ENCODE measurements at places on chromosomes 6 and 20.

DNA sequence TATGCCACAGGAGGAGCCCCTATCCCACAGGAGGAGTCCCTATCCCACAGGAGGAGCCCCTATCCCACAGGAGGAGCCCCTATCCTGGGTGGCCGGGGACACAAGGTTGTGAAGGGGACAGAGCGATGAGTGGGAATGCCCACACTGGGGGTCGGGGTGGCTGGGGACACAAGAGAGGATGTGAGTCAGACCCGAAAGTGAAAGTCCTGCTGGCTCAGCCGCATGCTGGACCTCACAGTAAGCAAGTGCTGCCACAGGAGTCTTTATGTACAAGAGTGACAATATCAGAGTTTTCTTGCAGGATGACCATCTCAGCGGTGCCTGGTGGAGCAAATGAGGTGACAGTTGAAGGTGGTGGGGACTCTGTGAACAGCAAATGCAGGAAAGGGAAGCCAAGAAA lies 93.7 kb downstream of the PSMB1 start:
- no peak for DNase-seq

- DNase-seq = no peak
These were observed 377.5 kb upstream of the IRAK1BP1 start for GRCh38 chr6:78489874-78490273.

GRCh38 chr6:25944688-25945574 lies 14.4 kb upstream of the SLC17A2 start:
- no peak for DNase-seq

GRCh38 chr6:150627585-150628025 lies 27.9 kb downstream of the PLEKHG1 start:
- no peak for DNase-seq

DNA sequence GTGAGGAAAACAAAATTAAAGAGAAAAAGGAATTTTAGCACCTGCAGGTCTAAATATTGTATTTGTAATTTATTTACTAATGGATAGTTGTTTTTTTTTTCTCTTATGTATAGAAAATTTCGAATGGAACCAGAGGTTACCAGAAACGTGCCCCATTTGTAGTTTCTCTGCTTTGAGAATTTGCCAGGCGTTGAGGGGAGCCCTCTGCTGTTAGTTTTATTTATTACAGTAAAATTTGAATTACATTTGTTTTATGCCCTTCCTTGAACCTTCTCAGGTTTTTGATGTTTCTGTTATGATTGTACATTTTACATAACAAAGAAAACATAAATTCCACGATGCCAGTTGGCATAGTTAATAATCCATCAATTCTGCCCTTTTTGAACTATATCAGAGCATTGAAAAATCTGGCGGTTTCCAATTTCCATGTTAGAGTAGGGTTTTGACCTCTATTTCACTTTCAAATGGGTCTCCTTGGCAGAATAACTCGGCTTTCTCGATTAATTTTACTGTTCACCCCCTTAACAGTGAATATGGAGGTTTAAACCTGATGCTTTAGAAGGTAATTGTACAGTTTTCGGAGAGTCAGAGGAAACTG lies 35.1 kb upstream of the RFPL4B start:
- no peak for DNase-seq

DNA sequence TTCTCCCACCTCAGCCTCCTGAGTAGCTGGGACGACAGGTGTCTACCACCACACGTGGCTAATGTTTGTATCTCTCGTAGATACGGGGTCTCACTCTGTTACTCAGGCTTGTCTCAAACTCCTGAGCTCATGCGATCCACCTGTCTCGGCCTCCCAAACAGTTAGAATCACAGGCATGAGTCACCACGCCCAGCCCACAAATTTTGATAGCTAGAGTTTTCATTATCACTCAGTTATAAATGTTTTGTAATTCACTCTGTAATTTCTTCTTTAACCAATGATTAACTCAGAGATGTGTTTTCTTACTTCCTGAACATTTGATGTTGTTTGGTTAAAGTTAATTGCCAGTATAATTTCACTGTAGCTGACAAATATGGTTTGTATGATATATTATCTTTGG lies 249.3 kb downstream of the SMOC2 start:
- no peak for DNase-seq

- no peak for DNase-seq
These were observed 133.6 kb downstream of the DOK5 start for GRCh38 chr20:54608943-54609342.

- DNase-seq = no peak
These were observed 6.2 kb upstream of the RNF217 start for GRCh38 chr6:124956018-124956417.

DNA sequence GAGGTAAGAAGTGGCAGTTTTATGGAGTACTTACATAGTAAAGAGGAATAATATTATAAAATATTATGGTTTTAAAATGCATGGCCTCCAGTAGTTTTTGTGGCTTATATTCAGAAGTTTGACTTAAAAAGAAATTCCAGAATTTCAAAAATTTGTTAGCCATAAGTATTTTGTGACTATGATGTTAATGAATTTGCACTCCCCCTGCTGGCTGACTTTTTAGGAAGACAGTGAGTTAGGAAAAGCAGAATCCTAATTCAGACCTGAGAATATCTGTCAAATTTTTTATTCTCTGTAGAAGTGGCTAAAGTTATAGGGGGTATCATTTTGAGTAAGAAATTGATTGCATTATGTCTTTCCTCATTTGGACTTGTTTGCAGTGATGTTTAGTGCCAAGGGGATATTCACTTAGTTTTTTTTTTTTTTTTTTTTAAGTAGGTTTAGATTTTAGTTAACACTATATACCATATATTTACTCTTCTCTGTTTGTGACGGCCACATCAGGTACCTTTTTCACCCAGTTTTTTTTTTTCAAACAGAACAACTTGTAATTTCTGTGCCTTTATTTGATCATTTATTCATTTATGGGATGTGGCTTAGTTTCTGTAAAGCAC lies 40.8 kb downstream of the ZFAND3 start:
- no peak for DNase-seq

GRCh38 chr20:63094767-63095499 lies 88.2 kb upstream of the BHLHE23 start:
- no peak for DNase-seq

GRCh38 chr6:2375443-2375842 lies 130.0 kb upstream of the GMDS start:
- DNase-seq = no peak

DNA sequence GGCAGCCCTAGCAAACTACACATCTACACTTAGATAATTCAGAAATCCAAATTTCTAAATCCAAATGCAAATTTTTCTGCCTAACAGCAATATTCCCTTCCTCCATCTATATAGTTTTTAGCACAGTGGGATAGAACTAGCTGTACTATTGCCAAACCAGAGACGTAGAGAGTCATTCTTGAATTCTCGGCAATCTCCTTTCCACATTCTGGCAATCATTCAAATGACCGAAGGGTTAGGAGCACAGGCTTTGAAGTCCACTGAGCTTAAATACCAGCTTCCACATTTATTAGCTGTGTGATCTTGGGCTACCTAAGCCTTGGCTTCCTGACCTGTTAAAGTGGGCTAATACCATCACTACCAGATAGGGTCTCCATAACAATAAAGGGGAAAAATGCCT lies 3.1 kb upstream of the RPS12 start:
- DNase-seq = no peak

- no peak for DNase-seq
These were observed 8.9 kb upstream of the COL20A1 start for GRCh38 chr20:63284083-63284440.

DNA sequence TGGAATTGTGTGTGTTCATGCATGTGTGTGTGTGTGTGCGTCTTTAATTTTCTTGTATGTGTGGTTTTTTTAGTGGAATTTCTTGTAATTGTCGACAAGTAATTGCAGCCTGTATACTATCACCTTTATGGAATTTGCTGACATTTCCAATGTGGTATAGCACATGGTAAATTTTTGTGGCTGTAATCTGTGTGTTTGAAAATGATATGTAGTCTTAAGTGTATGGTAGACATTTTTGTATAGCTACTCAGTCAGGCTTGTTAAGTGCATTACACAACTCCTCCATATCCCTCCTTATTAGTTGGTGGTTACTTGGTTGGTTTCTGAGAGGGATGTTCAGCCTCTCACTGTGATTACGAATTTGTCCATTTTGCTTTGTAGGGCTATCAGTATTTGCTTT lies 384.5 kb upstream of the HSF2 start:
- DNase-seq = no peak

- DNase-seq = no peak
These were observed 81.4 kb downstream of the FNDC1 start for GRCh38 chr6:159250633-159251032.

DNA sequence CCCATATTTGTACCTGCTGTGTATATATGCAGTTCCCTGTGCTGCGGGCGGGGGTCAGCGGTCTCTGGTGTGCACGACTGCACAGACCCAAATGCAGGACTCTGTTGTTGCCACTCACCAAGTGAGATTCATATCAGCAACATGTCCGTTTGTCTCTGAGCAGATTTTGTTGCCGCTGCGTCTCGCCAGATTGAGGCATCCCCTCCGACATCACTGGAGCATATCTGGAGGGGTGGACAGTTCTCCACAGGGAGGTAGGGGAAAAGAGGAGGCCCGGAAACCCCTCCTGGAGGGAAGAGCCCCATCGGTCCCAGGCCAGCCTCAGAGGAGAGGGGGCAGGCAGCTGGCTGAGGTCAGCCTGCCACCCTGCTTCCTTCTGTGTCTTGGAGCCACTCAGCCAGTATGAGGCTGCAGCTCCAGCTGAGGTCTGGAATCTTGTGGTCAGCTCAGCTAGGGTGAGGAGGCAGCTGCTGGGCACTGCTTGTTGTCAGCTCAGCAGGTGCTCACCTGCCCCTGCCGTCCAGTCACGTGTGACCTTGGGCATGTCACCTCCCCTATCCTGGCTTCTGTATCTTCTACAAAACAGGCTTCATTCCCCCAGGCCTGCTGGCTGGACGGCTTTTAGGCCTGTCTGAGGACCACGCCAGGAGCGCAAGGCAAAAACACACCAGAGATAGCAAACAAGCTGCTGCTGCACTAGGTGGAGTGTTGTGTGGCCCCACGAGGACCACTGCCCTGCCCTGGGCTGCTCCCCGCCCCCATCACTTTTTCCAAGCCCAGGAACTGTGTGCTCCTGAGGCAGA lies 47.1 kb downstream of the HNF4A start:
- DNase-seq = no peak

DNA sequence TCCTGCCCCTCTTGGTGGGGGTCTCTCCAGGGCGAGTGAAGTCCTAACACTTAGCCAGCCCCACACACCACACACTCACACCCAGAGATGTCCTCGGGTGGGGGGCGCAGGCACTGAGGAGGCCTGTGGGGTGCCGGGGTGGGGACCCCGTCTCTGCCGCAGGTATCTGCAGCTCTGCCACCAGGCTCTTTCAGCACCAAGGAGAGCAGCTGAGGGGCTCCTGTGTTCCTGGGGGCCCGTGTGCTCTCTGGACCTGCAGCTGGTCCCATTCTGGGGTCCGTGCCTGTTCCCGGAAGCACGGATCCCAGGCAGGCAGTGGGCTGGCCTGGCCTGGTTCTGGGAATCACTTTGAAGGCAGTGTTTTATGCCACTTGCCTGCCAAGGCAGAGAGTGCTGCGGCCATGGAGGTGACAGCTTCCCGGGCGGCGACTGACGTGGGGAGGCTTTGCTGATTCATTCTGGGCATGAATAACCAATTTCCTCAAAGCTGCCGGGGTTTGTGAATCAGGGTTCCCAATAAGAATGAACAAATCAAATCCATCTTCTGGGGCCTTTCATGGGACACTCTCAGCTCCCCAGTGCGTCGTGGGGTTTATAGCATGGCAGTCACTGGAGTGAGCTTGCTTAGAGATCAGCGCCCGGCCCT lies 54.4 kb upstream of the SLCO4A1 start:
- no peak for DNase-seq

- no peak for DNase-seq
These were observed 221.2 kb downstream of the TPBG start for GRCh38 chr6:82584856-82585255.

GRCh38 chr6:42404484-42404883 lies 47.2 kb downstream of the TRERF1 start:
- DNase-seq = no peak

DNA sequence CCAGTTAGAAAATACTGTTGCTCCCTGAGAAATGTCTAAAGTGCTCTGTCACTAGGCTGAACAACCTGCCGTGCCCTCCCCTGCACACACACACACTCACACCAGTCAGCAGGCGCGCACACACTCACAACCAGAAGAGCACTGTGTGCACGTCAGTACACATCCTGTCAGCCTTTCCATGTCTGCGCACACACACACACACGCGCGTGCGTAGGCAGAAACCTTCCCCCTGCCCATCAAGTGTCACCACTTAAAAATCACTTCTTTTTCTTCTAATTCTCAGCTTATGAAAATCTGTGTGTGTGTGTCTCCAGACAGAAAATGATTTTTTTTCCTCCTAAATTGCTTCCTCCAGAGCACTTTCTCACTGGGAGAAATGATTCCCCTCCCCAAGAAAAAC lies 100.3 kb downstream of the EDN3 start:
- DNase-seq = peak; percentile 10

DNA sequence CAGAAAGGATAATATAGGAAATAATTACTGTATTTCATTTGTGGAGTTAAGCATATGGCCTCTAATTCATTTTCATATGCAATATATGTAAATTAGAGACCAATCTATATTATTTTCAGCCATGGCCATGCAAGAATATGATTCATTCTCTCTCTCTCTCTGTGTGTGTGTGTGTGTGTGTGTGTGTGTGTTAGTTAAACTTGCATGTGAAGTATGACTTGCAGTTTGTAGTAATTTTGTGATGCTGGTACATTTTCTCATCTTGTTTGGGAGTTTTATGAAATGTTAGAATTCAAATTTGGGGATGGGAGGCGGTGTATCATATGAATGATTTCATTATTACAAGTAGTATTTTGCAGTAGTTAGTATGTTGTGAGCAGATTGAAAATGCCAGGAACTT lies 74.8 kb downstream of the JARID2 start:
- DNase-seq = no peak

GRCh38 chr6:148888856-148889255 lies 142.0 kb downstream of the UST start:
- DNase-seq = no peak

DNA sequence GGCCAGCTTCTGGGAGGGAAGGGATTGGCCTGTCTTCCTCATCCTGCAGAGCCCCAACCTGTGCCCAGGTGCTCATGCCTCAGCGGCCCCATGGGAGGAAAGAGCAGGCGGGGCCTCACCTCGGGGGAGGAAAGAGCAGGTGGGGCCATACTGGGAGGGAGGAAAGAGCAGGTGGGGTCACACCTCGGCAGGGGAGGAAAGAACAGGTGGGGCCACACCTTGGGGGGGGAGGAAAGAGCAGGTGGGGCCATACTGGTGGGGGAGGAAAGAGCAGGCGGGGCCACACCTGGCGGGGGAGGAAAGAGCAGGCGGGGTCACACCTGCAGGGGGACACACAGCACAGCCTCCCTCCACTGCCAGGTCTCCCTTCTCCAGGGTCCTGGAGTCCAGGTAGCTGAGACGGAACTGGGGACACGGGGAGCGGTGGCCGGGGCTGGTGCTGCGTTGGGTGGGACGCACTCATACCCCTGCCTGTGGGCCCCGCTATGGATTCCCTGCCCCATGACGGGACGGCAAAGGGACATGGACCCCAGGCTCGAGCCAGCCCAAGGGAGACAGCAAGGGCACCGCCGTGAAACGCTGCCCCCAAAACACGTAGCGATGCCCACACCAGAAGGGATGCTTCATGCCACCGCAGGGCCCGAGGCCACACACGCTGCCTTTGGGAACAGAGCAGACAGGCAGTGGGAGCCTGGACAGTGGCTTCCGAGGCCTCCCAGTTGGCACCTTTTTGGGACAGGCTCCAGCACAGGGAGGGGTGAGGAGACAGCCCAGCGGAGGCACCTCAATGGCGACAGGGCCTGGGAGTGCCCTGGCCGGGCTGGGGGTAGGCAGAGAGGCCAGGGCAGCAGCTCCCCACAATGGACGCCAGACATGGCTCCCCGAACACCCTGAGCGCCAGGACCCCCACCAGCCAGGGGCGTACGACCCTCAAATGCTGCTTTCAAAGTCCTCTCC lies 43.3 kb upstream of the CHRNA4 start:
- no peak for DNase-seq
